ENCODE measurements at places on chromosomes 12 and 14.
A peak's percentile ranks its signal among the peaks of the same experiment; 100 is the strongest.

GRCh38 chr12:72277415-72277814 is 5.2 kb downstream of the TRHDE start:
- DNase-seq: no peak

GRCh38 chr12:57430112-57430930 is 522 bp downstream of the R3HDM2 start:
- peak; percentile 58 for DNase-seq

DNA sequence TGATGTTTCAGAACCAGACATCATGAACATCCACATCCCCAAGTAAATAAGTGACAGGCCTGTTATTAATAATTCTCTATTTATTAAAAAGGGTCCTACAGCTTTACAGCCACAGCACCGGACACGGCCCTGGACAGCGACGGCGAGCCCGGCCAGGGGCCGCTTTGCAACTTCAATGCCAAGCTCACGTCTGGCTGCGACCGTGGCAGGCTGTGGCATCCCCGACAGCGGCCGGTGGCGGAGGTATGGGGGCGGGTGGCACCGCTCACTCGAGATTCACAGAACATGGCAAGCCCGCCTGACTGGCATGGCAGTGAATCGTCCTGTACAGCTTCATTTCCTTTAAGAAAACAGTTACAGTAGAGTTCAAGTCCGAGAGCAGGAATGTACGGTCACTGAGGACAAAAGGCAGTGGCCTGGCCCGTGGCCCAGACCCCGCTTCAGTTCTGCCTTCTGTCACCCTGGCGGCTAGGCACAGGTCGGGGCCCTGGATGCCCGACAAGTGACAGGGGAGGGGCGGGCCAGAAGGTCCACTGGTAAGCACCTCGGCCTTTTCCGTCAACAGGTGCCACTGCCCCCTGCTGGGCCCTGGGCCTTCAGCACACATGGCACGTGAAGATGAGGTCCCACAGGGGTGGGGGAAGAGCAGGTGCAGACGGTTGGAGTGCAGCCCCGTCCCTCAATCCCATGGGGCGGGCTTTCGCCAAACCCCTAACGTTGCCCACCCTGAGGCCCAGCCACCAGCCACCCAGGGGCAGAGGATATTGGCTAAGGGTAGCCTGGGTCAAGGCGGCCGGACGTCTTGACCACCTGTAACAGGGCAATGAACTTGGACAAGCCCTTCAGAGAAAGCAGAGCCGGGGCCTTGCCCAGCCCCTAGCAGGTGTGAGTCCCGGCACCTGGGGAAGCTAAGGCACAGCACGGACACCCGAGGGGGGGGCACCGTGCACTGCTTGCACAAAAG is 30.3 kb downstream of the HIP1R start:
- DNase-seq: no peak

GRCh38 chr12:50102131-50102531 is 1.7 kb upstream of the GPD1 start:
- no peak for DNase-seq

DNA sequence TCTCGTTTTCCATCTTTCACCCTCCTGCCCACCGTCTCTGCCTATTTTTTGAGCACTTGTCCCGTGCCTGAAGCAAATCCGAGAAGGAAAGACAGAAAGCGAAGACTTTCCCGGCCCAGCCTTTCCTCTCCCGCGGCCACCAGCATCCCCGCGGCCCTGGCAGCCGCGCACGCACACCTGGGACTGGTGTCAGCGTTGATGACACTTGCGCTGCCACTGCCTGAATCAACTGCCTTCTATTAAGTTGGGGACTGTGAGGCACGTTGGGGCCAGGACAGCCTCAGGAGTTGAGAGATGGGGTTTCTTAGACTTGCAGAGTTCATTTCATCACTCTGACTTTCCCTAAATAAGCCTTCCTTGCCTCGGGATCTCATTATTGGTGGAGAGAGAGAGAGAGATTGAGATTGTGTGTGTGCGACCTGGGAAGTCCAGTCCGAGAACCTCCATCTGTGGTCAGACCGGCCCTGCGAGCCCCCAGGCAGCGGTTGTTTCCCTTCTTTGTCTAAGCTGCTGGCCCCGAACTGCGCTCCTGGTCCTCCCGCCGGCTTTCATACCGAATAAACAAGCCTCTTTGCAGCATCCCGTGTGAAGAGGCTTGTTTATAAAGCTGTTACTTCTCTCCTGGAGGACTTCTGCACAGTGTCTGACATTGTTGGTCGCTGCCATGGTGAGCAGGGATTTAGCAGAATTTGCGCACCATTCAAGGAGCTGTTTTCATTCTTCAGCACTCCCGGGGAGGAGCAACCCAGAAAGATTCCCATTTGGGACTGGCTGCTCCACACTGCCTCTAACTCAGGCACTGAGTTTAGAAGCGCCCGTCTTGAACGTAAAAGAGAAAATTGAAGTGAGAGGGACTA is 1.5 kb downstream of the PDZRN4 start:
- DNase-seq: no peak

DNA sequence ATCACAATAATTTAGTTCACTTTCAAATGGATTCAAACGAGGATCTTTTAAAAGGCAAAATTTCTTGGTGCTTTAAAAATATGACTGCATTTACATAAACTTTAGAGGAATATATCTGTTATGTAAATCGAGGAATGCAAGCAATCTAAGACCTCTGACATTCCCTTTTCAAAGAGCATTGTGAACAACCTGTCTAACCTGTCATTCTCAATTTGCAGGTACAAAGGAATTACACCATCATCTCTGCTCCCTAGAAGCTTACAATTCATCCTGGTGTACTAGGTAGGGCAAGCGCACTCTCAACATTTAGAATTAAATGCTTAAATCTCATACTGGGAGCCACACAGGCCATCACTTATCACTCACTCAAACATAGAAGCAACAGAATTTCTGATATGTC is 35.6 kb downstream of the BMP4 start:
- DNase-seq: no peak

- no peak for DNase-seq
Observed at GRCh38 chr14:53411125-53411524, 258.0 kb upstream of the DDHD1 start.

DNA sequence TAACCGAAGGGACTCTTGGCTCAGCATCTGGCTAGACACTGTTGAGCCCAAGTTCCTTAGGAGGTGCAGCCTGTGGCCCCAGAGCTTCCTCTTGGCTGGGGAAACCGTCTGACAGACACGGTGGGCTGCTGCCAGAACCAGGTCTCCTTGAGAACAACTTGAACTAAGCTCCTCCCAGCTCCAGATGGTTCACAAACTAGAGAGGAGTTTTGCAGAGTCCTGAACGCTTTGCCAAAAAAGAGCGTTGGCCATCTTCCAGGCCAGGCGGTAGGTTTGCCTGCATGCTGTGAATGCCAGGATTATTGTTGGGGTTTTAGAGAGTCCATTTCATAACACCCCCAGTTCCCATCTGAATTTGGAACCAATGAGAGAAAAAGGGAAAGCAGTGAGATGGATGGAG is 399.8 kb downstream of the RGS6 start:
- no peak for DNase-seq

DNA sequence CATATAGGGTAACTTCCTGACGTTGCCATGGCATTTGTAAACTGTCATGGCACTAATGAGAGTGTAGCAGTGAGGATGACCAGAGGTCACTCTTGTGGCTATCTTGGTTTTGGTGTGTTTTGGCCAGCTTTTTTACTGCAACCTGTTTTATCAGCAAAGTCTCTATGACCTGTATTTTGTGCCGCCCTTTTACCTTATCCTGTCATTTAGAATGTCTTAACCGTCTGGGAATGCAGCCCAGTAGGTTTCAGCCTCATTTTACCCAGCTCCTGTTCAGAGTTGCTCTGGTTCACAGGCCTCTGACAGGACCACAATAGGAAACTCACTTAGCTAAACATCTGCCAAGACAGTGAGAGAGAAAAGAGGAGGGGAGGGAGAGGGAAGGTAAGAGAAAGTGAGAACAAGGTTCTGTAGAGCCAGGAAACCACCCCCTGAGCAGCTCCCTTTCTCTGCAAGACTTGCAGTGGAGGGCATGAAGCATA is 64.8 kb upstream of the PLEKHG3 start:
- DNase-seq: no peak

- no peak for DNase-seq
Observed at GRCh38 chr12:4745249-4745648, 25.0 kb downstream of the GALNT8 start.

DNA sequence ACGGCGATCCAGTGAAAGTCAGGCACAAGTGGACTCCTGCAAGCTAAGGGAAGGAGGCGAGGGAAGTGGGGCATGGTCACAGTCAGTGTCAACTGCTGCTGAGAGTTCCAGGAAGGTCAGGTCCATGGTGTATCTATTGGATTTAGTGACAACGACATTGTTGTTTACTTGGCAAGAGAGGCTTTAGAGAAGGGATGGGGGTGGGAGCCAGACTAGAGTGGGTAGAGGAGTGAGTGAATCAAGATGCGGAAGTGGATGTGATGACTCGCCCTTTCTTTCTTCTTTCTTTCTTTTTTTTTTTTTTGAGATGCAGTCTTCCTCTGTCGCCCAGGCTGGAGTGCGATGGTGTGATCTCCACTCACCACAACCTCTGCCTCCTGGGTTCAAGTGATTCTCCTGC is 12.5 kb downstream of the P2RX7 start:
- DNase-seq: no peak

GRCh38 chr12:79115743-79116142 is 251.2 kb downstream of the SYT1 start:
- no peak for DNase-seq

DNA sequence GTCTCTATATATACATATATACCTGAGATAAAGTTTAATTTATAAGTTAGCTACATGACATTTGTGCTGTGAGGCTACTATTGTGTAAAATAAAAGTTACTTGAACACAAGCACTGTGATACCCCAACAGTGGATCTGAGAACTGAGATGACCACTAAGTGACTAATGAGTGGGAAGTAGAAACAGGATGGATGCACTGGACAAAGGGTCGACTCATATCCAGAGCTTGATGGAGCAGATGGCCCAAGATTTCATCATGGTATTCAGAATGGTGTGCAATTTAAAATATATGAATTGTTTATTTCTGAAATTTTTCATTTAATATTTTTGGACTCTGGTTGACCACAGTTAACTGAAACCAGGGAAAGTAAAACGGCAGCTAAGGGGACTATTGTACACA is 908.6 kb upstream of the MDGA2 start:
- no peak for DNase-seq

DNA sequence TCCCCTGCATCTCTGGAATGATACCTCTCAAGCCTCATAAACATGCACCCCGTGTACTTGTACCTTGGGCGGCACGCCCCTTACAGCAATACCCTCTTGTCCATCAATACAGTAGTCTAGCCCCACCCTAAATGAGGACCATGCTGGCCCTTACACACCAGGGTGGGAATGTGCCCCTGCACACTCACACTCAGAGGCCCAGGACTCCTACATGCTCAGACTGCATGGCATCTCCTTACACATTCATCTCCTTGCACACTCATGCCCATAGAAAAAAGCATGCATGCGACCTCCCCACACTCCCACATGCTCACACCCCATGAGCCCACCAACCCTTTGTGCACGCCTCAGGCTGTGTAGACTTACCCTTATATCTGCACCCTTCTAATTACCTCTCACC is 22.0 kb downstream of the ITGA7 start:
- DNase-seq: no peak

DNA sequence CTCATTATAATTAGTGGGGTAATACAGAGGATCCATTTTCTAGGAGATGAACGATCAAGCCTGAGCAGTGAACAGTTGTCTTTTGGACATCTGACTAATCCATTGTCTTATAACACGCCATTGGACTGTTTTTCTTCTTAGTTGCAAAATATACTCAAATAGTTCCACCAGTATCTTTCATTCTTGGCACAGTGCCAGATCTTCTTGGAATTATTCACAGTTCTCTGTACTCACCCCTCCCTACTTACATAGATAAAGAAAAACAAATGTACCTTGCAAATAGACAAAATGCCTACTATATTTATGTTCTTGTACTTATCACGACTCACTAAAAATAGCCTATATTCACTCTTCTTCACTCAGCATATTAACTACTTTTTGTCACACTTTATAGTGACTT is 3.8 kb downstream of the CBLN3 start:
- no peak for DNase-seq

DNA sequence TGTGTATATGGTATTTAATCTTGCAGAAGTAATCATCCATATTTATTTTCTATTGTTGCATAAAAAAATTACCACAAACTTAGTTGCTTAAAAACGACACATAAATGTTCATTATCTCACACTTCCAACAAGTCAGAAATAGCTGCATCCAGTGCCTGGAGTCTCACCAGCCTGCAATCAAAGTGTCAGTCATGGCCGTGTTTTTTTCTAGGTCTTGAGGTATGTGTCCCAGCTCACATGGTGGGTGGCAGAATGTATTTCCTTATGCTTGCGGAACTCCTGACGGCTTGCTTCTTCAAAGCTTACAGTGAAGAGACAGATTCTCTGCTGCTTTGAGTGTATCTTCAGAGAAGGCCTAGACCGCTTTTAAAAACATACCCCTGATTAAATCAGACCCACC is 670.2 kb upstream of the LMO3 start:
- DNase-seq: no peak

DNA sequence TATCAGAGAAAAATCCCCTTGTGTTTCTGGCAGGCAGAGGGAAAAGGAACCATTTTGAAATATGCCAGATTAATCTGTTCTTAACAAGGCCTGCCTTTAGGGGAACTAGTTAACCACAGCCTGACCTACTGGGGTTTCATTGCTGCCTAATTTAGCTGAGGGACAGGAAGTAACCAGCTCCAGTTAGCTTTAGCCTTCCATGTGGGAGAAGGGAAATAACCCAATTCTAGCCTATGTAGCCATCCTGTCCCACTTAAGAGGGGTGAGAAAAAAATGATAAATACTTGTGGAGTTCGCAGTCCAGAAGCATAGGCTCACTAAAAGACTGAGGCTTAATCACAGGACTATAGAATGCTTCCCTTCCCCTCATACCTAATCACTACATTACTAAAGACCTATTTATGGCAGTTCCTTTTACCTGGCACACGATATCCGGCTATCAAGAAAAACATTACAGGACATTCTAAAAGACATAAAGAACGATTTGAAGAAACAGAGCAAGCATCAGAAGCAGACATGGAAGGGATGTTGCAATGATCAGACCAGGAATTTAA is 22.8 kb downstream of the COX8C start:
- no peak for DNase-seq

All from SW 1271 (cell line).